MV-4-11 (cell line): ENCODE measurements at places on chromosomes 12 and 14.

- no peak for DNase-seq
Observed at GRCh38 chr14:106204063-106204462, 677.7 kb downstream of the TMEM121 start.

DNA sequence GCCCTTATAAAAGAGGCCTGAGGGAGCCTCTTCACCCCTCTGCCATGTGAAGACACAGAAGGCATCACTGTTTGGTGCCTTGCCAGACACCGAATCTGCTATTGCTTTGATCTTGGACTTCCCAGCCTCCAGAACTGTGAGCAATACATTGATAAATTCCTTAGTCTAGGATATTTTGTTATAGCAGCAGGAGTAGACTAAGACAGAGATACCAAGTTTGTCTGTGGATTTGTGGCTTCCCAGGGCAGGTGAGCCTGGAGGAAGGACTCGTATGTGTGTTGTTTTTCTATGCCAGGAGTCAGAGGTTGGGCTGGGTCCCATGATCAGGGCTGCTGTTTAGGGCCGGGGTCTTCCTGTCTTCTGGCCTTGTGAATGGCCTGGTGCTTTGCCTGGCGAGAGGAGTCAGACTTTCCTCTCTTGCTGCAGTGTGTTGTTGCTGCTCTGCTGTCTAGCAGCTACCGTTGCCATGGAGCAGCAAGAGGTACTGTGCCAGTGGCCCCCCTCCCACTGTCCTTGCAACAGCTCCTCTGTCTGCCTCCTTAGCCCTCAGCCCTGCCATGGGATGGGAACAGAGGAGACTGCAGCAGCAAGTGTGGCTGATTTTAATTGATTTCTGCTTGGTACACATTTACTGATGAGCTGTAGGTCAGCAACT lies 111.2 kb downstream of the CHST11 start:
- no peak for DNase-seq

DNA sequence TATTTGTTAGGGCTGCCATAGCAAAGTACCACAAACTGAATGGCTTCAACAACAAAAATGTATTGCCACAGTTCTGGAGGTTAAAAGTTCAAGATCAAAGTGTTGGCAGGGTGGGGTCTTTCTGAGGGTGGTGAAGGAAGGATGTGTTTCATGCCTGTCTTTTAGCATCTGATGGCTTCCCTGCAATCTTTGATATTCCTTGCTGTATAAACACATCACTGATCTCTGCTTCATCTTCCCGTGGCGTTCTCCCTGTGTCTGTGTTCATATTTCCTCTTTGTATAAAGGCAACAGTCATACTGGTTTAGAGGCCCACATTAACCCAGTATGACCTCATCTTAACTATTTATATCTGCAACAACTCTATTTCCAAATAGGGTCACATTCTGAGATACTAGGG lies 167.5 kb downstream of the BTG1 start:
- DNase-seq, result peak; percentile 79

- no peak for DNase-seq
Observed at GRCh38 chr12:24937553-24938244, 11.2 kb downstream of the BCAT1 start.

- peak; percentile 89 for DNase-seq
Observed at GRCh38 chr12:32589165-32589865, 89.8 kb upstream of the DNM1L start.

- DNase-seq, result no peak
Observed at GRCh38 chr12:82474181-82474797, 116.0 kb downstream of the METTL25 start.
